ENCODE measurements at places on chromosomes 1 and 21.

DNA sequence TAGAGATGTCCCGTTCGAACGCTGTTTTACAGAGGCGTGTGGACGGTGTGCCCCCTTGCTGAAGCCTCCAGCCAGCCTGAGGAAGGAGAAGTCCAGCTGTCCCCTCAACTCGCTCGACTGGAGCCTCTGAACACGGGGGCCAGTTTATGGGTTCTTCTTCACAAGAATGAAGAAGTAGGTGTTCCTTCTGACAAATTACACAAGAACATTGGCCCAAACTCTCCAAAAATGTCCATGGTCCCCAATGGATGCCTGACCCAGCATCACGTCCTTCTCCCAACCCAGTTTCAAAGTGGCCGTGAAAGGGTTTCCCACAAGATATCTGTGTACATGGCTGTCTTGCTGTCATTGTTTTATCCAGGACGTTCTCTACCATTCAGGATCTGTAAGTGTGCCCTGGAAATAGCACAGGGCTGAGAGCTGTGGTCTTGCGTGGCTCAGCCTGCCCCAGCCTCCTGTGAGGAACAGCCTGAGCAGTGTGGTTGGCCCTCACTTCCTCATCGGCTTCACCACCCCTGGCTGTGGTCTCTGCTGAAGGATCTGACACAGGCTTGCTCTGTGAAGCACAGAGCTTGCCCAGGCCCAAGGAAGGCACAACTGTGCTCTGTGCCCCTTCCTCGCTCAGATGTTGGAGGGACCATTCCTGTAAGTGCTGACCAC is 1.0 kb upstream of the S100B start:
- no peak for DNase-seq

DNA sequence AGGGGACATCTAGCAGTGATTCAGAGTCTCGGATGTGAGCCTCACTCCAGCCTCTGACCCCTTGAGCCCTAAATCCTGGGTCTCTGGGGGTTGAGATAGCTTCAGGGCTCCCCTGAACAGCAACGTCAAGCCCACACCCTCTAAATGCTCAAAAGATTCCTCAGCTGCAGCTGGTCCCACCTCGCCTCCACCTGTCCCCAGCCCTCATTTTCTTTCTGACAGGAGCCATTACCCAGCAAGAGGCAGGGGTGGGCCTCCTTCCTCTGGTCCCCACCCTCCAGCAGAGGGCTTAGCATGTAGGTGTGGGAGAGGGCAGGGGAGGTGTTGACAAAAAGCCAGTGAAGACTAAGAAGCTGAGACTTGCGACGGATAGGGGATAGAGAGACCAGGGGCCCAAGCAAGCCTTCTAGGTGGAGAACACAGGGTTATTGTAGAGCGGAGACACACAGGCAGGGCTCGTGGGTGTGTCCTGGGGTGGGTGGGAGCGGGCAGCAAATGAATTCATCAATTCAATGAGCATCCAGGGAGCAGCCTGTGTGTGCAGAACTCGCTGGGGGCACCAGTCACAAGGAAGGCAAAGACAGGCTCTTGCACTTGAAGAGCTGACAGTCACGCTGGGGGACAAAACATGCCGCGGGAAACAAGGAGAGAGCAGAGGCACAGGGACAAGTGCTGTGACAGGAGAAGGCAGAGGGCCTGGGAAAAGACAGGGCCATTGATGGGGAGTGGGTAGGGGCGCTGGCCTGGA is 48.9 kb upstream of the GOLT1A start:
- no peak for DNase-seq

DNA sequence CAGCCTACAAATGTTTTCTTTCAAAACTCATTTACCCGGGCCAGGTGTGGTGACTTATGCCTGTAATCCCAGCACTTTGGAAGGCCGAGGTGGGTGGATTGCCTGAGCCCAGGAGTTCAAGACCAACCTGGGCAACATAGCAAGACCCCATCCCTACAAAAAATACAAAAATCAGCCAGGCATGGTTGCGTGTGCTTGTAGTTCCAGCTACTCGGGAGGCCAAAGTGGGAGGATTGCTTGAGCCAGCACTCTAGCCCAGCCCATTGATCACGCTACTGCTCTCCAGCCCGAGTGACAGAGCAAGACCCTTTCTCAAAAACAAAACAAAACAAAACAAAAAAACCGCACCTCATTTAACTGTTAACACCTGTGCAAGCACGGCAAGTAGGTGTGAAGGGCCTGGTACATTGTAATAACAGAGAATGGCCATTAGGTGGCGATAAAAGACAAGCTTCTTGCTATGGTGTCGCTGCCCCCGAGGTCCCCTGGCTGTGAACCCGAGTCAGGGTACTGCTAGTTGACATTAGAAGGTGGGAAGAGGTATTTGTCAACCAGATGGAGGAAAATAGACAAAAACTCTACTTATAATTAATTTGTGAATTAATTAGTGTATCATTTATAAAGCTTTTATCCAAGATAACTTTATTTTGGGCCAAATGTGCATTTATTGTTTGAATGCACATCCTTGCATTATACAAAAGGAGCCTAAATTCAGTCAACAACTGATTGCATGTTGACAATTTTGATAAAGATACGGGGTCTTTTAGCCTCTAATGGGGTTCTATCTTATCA is 66.5 kb downstream of the SH3BGR start:
- peak; percentile 48 for DNase-seq

DNA sequence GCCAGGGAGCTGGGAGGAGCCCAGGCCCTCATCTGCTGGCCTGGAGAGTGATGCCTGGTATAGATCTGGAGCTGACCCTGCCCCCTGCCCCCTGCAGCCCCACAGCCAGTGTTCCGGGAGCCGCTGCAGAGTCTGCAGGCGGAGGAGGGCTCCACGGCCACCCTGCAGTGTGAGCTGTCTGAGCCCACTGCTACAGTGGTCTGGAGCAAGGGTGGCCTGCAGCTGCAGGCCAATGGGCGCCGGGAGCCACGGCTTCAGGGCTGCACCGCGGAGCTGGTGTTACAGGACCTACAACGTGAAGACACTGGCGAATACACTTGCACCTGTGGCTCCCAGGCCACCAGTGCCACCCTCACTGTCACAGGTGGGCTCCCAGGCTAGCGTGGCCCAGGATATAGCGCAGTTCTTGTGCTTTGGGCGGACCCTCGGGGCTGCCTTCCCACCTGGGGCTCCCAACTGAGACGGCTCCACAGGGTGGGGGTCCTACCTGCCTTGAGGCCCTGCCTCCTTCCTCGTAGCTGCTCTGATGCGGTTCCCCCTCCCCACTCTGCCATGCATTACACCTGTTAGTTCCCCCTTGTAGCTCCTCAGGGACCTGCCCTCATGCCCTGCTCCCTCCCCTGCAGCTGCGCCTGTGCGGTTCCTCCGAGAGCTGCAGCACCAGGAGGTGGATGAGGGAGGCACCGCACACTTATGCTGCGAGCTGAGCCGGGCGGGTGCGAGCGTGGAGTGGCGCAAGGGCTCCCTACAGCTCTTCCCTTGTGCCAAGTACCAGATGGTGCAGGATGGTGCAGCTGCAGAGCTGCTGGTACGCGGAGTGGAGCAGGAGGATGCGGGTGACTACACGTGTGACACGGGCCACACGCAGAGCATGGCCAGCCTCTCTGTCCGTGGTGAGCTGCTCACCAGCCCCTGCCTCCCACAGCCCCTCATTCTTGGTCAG is 98.7 kb downstream of the OBSCN start:
- DNase-seq = no peak

DNA sequence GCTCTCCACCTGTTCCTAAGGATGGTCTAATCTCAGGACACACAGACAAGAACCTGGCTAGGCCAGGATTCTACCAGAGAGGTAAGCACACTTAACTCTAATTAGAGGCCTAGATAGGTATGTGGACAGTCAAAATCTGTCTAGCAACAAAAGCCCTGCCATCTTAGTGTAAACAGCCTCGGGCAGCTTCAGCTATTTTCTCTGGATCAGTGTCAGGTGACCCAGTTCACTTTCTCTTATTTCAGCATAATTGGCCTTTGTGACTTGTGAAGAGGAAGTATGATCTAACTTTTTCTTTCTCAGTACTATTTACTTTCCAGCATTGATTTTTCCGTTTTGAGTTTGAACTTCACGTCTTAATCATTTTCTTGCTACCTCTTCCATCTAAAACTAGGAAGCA is 217.7 kb downstream of the CRB1 start:
- DNase-seq = no peak

DNA sequence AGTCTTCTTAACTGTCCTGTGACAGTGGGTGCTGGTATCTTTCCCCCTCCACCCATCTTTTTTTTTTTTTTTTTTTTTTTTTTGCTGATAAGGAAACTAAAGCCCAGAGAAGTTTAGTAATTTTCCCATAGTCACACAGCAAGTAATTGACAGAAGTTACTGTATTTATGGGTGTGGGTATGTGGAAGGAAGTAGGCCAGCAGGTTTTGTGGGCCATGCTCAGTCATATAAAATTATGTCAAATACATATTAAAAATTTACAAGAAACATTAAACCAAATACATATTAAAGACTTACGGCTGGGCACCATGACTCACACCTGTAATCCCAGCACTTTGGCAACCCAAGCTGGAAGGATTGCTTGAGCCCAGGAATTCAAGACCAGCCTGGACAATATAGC is 51.5 kb downstream of the KAZN start:
- DNase-seq = no peak

GRCh38 chr1:237154157-237154556 is 112.2 kb downstream of the RYR2 start:
- peak; percentile 5 for DNase-seq

DNA sequence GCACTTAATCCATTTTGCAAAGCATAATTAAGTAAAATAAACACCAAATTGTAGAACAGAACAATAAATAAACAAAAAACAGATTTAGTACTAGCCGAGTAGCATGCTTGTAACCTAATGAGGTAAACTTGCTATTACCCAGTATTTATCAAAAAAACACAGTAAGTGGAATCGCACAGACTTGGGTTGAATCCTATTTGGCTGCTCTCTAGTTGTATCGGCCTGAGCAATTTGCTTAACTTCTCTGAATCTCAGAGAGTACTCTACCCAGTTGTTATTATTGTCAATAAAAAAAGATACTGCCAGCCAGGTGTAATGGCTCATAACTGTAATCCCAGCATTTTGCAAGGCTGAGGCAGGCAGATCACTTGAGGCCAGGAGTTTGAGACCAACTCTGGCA is 664.3 kb downstream of the ADGRL2 start:
- DNase-seq = no peak

DNA sequence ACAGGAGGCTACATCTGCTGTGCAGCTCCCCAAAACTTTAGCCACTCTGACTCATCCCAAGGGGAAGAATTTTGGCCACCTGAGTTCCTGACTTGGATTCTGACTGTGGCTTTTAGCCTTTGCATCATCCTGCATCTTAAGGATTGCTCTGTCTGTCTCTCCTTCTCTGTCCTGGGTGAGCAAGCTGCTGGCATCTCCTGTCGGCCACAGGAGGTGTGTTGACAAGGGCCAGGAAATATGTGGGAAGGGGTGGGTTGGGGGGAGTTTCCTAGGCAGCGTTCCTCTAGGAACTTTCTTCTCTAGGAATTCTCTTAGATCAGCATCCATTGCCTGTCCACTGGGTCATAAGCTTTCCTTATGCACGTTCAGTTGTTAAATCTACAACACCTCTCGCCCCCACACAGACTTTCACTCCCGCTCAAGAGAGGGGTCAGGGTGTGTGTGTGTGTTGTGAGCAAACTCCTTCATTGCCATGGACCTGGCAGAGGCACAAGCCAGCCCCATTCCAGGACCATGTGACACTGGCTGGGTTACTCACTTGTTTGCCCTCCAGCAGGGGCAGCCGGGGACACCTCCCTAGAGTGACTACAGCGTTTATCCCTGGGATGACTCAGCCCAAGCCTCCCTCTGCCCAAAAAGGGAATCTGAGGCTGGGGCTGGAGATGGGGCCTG is 145.0 kb upstream of the DUSP10 start:
- DNase-seq = peak; percentile 96

DNA sequence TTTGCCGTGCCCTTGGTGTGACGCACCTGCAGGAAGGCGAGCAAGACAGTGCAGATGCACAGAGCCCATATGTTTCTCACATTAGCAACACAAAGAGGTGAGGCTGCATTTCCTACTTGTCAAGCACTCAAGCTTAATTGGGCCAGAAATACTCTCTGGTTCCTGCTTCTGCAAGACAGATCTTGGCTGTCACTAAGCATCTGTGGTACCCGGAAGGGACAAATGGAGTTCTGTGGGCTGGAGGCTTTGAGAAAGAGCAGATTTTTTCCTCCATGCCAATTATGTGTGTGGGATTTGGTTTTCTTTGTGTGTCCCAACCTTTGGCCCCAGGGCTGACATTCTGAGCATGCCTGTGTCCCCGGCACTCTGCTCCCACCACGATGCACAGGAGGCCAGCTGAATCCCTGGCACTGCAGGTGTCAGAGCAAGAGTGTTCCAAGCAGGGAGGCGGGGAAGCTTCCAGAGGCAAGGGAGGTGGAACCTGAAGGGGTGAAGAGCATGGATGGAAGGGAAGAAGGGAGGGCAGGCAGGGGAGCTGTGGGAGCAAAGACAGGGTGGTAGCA is 52.0 kb upstream of the STUM start:
- no peak for DNase-seq

GRCh38 chr1:174659823-174660222 is 212.1 kb downstream of the GPR52 start:
- DNase-seq = peak; percentile 80

- no peak for DNase-seq
Observed at GRCh38 chr21:39924577-39925308, 57.5 kb downstream of the PCP4 start.

- DNase-seq = no peak
Observed at GRCh38 chr1:170175484-170175883, 29.7 kb downstream of the NTMT2 start.

DNA sequence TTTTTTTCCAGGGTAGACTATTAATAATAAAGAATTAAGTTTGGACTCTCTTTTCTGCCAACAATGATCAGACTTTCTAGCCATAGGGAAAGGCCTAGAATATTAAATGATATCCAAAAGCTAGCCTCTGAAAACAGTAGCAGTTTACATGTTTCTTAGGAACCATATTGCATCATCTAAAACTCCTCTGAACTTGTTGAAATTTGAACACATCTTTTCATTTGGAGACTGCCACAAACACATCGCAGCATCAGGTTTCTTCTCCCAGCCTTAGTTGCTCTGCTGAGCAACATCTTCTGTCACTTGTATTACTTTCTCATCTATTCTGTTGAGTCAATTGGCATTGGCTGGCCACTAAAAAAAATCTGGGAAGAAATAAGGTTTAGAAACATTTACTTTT is 63.2 kb upstream of the GNG4 start:
- no peak for DNase-seq

Data from fibroblast of mammary gland (primary cell).